ENCODE measurements at places on chromosomes 7 and 10.

GRCh38 chr7:85634951-85635350, 448.1 kb upstream of the SEMA3D start:
- no peak for DNase-seq

DNA sequence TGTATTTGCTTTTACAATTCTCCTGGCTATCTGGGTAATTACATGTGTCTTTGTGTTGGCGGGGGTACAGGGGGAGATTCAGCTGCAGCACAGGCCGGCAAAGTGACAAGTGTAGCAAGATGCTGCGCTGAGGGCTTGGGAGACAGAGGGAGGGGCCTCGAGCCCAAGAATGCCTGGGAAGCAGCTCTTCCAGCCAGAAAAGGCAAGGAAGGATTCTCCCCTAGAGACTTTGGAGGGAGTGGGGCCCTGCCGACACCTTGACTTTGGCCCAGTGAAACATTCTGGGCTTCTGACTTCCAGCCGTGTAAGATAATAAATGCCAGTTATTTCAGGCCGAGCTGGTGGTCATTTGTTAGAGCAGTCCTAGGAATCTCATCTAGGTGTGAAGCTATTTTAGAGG, 7.2 kb upstream of the REPIN1 start:
- DNase-seq = no peak

DNA sequence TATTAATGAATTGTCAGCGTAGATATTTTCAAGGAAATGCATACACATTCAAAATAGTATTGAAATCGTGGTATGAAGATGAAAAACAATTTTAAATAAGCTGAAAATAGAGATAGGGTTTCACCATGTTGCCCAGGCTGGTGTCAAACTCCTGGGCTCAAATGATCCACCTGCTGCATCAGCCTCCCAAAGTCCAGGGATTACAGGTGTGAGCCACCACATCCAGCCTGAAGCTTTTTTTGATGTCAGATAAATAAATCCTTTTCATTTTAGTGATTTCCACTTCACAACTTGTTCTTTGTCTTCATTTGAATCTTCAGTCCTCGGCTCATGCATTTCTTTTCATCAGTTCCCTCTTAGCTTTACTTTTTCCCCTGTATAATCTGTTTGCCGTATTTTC, 4.6 kb downstream of the CDK13 start:
- no peak for DNase-seq

DNA sequence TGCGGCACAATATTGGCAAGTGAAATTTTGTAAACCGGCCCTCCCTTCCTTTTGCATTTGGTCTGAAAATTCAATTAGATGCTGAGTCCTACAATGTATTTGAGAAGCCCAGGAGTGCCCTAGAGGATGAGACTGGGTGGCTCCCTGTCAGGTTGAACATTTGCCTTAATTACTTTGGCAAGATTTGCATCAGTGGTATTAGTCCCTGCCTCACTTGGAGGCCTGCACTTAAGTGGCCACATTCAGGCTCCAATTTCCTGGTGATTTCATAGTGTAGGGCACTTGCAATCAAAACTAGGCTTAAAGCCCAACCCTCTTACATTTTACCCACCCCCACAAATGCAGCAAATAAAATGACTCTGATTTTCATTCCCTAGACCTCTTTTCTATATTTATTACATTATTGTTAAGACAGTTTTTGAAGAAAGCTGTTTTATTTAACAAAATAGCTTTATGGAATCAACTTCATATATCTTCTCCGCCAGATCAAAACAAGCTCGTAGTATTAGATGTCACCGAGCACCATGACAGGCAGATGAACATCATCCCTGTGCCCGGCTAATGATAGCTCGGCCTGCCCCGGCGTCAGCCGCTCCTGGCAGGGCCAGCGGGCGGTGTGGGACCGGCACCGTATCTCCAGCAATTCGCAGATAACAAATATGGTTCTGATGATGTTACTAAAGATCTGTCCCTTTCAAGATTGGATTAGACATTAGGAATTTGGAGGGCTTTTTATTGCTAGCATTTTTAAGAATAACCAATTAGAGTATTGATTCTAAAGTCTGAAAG, 73.6 kb downstream of the EGFR start:
- no peak for DNase-seq

GRCh38 chr10:11667756-11668155, 56.3 kb upstream of the USP6NL start:
- DNase-seq = no peak

DNA sequence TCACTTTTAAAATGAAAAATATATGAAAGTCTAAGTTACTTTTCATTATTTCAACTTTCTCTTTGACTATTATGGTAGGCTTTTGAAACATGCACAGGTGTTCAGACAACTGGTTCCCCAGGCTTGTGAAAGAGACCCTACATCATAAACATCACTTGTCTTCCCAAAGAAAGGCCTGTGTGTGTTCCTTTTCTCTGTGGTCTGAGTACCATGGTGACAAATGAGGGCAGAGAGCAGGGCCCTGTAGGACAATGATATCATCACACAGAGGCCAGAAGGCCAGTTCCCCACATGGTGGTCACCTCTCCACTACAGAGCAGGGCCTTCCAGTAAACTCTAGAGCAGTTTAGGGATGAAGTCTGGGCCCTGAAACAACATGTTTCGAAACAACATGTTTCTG, 288.8 kb downstream of the USP6NL start:
- no peak for DNase-seq

DNA sequence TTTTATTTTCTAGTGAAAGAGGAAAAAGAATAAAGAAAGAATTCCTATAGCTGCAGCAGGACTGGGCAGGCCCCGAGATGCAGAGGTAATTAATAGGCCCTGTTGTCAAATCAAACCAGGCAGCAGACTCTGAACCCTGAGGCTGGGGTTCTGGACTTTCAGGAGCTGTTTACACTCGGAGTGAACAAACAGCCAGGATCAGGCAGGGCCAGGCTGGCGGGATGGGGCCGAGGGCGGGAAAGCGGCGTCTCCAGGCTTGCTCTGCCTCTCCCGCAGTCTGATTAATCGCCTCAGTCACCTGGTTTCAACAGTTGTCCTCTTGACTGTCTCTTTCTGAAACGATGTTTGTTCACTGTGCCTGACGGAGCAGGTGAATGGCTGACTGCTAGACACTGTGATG, 675.4 kb upstream of the FOXK1 start:
- no peak for DNase-seq

DNA sequence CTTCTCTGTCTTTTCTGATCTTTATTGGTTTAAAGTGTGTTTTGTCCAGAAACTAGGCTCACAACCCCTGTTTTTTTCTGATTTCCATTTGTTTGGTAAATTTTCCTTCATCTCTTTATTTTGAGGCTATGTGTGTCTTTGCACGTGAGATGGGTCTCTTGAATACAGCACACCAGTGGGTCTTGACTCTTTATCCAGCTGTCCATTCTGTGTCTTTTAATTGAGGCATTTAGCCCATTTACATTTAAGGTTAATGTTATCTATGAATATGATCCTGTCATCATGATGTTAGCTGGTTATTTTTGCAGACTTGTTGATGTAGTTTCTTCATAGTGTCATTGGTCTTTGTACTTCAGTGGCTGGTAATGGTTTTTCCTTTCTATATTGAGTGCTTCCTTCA, 10.1 kb downstream of the TEX36 start:
- DNase-seq = no peak

DNA sequence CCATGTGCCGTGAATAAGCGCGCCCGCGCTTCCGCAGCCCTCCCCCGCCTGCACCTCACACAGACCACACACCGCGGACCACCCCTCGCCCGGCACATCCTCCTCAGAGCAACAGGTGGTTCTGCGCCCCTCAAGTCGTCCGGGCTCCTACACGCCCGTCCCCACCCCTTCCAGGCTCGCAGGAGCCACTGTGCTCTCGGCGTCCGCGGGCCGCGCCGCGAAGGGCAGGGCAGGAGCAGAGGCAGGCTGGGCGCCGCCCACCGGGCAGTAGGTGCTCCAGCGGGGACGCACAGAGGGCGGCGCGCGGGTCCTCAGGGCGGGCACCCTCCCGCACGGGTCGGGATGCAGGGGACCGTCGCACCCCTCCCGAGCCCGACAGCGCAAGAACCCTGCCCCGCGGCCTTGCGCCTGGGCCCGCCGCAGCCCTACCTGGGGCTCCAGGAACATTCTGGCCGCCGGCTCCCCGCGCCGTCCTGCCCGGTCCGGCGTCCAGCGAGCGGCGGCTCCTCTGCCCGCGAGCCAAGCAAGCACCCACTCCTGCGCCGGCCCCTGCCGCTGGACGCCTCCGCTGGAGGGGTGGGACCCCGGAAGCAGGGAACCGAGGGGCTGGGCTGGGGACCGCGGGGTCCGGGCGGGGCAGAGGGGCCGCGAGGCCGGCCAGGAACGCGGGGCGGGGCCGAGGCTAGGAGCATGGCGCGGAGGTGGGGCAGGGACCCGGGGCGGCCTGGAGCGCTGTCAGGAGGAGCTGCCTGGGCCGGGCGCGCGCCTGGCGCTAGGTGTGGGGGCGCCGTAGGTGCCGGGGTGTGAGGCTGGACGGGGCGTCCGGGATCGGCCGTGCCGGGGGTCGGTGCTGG, 37.4 kb downstream of the RASGEF1A start:
- no peak for DNase-seq

GRCh38 chr10:124522933-124523871, 61.6 kb downstream of the LHPP start:
- no peak for DNase-seq

- no peak for DNase-seq
Observed at GRCh38 chr7:88437132-88437531, 130.4 kb upstream of the STEAP4 start.

DNA sequence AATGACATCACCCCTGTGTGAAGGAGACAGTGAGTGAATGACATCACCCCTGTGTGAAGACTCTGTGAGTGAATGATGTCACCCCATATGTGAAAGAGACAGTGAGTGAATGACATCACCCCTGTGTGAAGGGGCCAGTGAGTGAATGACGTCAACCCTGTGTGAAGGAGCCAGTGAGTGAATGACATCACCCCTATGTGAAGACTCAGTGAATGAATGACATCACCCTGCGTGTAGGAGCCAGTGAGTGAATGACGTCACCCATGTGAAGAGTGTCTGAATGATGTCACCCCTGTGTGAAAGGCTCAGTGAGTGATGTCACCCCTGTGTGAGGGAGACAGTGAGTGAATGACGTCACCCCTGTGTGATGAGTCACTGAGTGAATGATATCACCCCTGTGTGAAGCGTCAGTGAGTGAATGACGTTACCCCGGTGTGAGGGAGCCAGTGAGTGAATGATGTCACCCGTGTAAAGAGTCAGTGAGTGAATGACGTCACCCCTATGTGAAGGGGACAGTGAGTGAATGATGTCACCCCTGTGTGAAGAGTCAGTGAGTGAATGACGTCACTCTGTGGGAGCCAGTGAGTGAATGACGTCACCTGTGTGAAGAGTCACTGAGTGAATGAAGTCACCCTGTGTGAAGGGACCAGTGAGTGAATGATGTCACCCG, 478.1 kb downstream of the PTPRN2 start:
- DNase-seq = peak; percentile 8

- no peak for DNase-seq
Observed at GRCh38 chr7:7517754-7518153, 17.9 kb downstream of the COL28A1 start.

- DNase-seq = no peak
Observed at GRCh38 chr10:118504044-118504443, 91.4 kb downstream of the PRLHR start.

GRCh38 chr10:10872764-10873163, 144.9 kb upstream of the CELF2 start:
- DNase-seq = no peak

GRCh38 chr7:112882511-112882910, 92.3 kb upstream of the TMEM168 start:
- no peak for DNase-seq

DNA sequence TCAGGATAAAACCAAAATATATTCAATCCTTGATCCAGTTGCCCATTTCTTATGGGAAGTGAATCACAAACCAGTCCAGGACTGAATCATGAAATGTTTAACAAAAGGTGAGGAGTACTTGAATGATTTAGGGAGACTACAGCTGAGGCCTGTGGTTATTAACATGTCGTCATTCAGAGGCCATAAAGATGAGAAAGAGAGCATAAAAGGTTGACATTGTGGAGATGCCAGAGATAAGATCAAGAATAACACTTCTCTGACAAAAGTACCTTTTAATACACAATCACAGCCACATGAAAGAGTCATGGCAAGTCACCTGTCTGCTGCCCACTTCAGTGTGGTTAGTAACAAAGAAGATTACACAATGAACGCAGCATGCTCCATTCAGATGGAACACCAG, 1195.7 kb upstream of the SORCS1 start:
- peak; percentile 88 for DNase-seq

DNA sequence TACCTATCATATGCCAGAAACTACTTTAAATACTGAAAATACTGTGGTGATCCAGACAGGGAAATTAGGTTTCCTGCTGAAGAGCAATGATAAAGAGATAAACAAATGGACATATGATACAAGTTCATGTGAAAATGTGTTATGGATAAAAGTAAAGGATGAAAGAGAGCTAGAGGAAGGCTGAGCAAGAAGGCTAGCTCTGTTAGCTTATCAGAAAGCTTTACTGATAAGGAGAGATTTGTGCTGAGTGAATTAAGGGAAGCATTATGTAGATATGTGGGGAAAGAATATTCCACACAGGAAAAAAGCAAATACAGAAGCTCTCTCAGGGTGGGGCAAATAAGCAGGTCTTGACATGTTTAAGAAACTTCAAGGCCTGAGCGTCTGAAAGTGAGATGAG, 308.4 kb downstream of the HDAC9 start:
- no peak for DNase-seq

DNA sequence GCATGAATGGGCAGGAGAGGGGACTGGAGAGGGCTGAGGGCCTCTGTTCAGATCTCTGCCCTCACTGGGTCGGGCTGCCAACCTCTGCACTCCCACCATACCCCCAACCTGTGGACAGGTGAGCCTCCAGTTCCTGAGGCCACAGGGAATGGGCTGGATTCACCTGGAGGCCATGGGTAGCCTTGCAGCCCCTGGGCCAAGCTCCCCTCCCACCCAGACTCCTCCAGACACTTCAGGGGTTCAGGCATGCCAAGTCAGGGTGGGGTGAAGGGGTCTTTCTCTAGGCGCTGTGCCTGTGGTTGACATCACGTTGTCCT, 80.5 kb downstream of the ZMIZ1 start:
- no peak for DNase-seq

DNA sequence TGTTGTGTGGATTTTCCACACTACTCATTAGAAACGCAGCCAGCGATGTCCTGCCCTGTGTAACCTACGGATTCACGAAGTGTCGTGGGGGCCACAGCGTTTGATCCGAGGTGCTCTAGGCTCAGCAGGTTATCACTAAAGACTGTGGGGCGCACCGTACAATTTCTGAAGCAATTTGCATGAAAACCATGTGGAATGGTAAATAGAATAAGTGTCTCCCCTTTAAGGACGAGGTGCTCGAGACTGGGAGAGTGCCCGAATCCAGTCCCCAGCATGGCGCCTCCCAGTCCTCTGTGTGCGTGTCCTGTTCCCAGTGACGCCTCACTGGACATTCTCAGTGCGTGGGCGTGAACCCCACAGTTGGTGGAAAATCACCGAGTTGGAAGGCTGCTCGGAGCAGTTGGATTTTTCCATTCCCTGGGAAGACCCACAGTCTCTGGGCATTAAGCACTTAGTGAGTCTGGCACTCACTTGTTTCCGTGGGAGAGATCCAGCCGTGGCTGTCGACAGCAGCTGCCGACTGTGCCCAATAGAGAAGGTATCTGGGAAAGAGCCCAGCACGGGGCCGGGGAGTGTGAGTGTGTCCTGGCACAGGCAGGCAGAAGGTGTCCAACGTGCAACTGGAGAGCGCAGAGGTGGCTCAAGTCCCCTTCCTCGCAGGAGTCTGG, 37.0 kb downstream of the PFKP start:
- no peak for DNase-seq

GRCh38 chr10:113679463-113680189, at the start of gene CASP7:
Gene CASP7 (plus strand): TSS chr10:113679912. CDS start chr10:113697494, 17,582 bp downstream.
- peak; percentile 87 for DNase-seq

- DNase-seq = peak; percentile 4
Observed at GRCh38 chr10:128254476-128254875, 128.3 kb upstream of the MKI67 start.

- DNase-seq = no peak
Observed at GRCh38 chr10:75632805-75633462, 201.5 kb downstream of the LRMDA start.

Data from ELR (cell line).